ENCODE measurements at places on chromosomes 16 and 17.

DNA sequence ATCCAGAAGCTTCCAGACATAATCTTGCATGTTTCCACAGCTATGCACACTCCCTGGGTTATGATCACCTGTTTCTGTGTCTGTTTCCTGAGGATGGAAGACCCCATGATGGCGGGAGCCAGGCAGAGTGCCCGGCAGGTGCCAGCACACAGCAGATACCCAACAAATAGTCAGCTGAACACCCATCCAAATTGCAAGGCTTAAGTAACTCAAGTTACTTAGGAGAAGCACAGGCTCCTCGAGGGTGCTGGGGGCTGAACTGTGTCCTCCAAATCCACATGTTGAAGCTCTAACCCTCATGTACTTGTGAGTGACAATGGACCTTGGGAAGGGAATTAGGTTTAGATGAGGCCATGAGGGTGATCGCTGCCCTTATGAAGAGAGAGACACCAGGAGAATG lies 79.5 kb upstream of the DOC2B start:
- DNase-seq = no peak

DNA sequence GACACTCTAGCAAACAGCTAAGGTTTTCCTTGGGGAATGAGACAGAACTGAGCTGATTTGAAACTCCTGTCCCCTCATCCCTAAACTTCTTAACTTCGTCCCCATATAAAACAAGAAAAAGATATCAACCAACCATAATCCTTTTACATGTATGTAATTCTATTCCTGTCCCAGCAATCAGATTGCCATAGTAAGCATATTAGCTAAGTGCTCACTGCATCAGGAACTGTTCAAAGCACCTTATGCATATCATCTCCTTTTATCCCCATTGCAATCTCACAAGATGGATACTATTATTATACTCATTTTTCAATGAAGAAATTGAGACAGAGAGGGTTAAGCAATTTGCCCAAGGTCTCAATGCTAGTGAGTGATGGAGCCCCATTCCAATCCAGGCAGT lies 6.8 kb downstream of the KIF18B start:
- no peak for DNase-seq

DNA sequence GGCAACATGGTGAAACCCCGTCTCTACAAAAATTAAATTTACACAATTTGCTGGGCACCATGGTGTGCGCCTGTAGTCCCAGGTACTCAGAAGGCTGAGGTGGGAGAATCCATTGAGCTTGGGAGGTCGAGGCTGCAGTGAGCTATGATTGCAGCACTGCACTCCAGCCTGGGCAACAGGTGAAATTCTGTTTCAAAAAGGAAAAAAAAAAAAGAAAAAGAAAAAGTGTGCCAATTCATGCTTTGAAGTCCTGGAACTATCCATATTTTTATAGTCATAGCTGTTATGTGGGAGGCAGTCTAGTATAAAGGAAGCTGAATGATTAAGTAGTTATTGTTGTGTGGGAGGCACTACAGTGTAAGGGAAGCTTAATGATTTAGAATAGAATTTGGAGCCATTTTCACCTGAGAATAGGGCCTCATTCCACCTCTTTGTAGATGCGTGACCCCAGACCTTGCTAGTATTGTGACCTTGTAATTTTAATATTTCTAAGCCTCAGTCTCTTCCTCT lies 31.6 kb downstream of the IQCK start:
- DNase-seq = no peak

GRCh38 chr16:20320592-20320991 lies 6.7 kb downstream of the GP2 start:
- no peak for DNase-seq

DNA sequence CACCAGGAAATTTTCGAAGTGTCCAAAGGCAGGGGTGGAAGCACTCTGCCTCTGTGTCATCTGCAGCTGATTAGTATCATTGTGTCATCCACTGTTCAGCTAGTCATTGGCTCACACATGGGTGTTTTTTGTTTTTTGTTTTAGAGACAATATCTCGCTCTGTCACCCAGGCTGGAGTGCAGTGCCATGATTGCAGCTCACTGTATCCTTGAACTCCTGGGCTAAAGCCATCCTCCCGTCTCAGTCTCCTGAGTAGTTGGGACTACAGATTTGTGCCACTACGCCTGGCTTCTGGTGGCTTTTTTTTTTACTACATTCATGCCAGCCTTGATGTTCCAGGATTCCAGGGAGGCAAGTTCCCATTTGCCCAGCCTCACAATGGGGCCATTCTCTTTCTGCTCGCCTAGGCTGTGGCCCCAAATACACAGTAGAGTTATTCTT lies 32.5 kb upstream of the MYO18A start:
- DNase-seq = no peak

DNA sequence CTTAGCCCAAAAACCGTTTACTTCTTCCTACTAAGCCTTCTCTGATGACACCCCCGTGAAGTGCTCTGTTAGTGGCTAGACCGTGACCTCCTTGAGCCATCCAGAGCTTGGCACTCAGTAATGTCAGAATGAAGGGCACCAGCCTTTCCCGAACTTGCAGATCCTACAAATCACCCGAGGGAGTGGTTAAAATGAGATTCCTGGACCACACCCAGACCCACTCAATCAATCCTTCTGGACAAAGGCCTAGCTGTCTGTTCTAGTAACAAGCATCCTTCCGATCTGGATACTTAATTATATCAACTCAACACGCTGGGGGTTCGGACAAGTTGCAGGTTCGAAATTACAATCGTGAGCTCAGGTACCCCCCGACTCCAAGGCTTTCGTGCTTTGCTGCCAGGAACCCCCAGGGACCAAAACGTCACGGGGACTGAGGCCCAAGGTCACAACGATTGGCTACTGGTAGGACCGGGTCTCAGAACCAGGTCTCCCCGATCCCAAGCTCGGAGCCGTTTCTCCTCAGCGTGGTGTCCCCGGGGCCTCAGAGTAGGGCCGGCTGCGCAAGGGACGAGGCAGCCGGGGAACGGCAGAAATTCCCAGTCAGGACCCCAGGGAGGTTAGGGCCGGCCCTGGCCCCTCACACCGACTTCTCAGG lies 527 bp downstream of the CIAPIN1 start:
- peak; percentile 32 for DNase-seq

GRCh38 chr17:79595921-79596320 lies 14.9 kb downstream of the RBFOX3 start:
- DNase-seq = no peak

DNA sequence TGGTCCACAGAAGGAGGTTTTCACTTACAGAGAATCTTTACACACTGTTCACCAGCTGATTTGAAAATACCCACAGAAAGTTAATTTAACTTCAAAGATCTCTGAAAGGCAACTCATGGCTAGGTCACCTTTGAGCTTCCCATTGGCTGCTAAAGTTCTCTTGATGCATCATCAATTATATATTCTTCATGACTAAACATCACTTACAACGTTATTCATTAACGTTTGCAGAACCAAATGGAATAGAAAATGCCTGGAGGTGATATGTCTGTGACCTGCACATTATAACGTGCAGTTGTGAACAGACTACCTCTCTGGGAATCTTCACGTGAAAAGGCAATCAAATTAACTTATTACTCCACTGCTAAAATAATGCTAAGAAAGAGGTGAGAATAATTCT lies 238.5 kb downstream of the ZFHX3 start:
- DNase-seq = no peak

DNA sequence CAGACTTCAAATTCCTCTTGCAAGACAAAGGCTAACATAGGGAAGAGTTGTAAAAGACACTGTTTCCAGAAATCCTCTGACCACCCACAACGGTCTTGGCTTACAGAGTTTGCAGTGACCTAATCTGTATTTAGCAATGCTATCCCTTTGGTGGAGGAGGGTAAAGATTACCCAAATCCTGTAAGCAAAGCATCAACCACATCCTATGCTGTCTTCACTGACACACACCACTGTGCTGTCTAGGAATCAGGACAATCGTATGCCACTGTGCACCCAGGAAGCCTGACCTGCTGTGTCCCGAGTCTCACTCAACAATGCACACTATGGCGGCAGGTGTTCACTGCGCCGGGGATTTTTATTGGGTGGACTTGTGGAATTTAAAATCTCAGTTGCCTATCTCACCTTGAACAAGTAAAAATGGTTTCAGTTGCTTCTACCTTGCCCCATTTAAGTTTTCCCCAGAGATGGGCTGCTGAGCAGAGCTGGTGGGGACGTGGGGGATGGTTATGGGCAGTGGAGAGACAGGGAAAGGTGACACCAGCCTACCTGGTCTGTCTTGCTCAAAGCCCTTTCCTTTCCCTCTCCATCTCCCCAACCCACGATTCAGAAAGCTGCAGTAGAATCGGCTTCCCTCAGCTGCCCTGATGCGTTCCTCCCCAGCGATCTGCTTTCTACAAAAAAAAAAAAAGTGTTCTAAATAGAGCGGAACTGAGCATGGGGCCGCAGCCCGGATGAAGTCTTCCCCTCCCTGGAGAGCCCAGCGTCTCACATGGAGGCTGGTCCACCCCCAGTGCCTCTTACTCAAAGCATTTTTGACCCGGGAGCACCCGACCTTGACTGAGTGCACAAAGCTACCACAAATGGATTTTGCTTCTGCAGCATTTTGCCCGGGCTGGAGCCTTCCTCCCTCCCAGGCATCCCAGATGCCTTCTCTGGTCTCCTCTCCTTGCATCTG lies 271.5 kb downstream of the SOX9 start:
- no peak for DNase-seq

GRCh38 chr17:69187294-69187693 lies 41.3 kb downstream of the ABCA10 start:
- no peak for DNase-seq

DNA sequence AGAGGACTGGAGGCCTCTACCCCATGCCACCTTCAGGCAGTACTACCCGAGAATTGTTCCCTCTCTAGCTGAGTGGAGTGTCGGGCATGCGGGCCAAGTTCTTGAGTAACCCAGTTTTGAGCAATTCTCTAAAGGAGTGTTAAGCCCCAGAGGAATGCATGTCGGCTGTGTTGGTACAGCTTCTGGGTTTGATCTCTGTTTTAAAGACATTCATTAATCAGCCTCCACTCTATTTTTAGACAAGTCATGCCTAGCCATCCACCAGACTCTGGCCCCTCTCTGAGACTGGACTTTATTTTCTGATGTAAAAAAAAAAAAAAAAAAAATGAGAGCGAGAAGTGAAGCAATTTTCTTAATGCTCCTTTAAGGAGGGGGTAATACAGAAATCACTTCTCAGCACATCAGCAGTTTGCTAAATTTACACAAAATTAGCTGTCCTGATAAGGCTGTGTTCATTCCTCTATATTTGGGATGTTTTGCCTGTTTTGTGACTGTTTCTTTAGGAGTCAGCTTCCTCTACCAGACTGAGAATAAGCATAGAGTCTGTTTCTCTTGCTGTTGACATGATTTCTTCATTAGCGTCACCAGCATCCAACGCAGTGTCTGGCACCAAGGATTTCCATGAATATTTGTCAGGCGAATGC lies 88.7 kb downstream of the AXIN2 start:
- no peak for DNase-seq

DNA sequence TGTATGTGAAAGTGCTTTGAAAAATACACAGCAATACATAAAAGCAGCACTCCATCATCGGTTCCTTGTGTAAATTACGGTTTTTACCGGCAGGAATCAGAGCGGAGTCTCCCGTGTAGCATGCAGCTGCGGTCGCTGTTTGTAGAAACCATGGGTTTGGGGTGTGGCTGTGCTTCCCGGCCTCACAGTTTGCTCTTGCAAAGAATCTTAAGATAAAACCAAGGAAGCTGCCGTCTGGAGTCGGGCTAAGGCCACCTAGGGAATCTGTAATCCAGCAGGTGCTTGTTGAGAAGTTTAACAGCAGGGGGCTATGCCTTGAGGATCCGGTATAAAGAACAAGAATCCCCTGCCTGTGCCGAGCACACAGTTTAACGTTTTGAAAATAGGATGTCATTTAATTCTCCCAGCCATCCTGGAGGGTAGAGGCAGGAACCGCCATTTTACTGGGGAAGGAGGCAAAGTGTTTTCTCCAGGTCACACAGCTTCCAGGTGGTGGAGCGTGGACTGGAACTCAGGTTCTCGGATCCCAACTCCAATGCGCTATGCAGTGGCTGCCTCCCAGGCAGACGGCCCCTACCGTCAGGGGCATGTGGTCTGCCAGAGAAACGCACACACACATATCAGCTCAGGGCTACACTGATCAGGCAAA lies 6.0 kb upstream of the TLCD3A start:
- no peak for DNase-seq

- DNase-seq = no peak
These were observed 12.6 kb downstream of the C1QTNF1 start for GRCh38 chr17:79036596-79036995.

GRCh38 chr16:56558024-56558747 lies 6.7 kb upstream of the MT4 start:
- DNase-seq = no peak

GRCh38 chr17:16013943-16014407 lies 14.4 kb downstream of the TTC19 start:
- DNase-seq = no peak

GRCh38 chr16:27436921-27437650 lies 35.1 kb downstream of the IL21R start:
- no peak for DNase-seq

DNA sequence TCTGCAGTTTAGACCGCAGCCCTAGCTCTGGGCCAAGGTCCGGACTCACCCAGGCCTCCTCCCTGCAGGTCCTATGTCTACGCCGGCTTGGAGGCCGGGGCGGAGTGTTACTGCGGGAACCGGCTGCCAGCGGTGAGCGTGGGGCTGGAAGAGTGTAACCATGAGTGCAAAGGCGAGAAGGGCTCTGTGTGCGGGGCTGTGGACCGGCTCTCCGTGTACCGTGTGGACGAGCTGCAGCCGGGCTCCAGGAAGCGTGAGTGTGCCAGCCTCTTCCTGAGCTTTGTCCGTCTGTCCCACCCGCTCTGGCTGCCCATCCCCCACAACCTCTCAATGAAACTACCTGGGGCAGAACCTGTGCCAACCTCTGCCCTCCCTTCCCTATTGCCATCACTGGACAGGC lies 20.1 kb downstream of the WSCD1 start:
- DNase-seq = no peak

- no peak for DNase-seq
These were observed 52.3 kb downstream of the TNRC6C start for GRCh38 chr17:78010759-78011158.

- DNase-seq = no peak
These were observed 151.1 kb downstream of the KCNJ18 start for GRCh38 chr17:21843318-21843865.

DNA sequence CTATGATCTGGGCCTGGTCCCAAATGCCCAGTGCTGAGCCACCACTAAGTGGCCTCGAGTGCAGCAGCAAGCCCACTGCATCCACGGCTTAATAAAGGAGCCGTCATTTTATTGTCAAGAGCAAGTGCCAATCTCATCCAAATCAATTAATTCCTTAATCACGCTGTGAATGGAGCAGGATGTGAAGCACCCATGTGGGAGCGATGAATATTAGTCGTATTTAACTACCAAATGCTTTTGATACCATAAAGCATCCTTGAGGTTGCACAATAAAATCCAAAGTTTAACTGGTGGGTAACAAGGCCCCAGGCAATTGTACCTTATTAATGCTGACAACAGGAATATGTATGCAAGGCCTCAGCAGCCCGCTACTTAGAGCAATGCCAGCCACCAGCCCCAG lies 226.0 kb upstream of the C16orf82 start:
- DNase-seq = no peak

- DNase-seq = no peak
These were observed 74.0 kb upstream of the SIAH1 start for GRCh38 chr16:48459167-48459566.
